ENCODE measurements at places on chromosomes 1 and 21.
A peak's percentile ranks its signal among the peaks of the same experiment; 100 is the strongest.

GRCh38 chr1:196461521-196461920 lies 146.7 kb downstream of the KCNT2 start:
- DNase-seq, result no peak

DNA sequence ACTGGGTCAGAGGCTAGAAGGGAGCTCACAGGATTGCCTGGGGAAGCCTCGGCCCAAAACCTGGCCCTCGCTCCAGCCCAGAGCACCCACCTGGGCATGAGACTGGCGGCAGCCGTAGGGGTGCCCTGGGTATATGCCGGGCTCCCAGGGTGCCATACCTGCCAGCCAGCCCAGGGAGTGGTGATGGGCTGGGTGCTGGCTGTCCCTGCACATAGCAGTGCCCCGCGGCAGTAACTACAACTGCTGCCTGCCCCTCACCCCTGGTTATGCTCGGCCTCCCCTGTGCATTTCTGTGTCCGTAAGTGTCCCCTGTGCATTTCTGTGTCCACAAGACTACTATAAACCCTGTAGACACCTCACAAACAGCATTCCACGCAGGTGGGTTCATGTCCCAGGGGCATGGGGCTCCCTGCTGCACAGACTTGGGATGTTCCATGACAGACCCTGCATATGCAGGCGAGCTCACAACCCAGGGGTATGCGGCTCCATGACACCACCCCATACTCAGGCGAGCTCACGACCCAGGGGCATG lies 5.8 kb upstream of the SPATC1L start:
- no peak for DNase-seq

- DNase-seq, result peak; percentile 35
Measured at GRCh38 chr1:112508278-112509004, at the start of gene WNT2B. Gene WNT2B (plus strand): TSS chr1:112508965. CDS start chr1:112509263, 298 bp downstream.

DNA sequence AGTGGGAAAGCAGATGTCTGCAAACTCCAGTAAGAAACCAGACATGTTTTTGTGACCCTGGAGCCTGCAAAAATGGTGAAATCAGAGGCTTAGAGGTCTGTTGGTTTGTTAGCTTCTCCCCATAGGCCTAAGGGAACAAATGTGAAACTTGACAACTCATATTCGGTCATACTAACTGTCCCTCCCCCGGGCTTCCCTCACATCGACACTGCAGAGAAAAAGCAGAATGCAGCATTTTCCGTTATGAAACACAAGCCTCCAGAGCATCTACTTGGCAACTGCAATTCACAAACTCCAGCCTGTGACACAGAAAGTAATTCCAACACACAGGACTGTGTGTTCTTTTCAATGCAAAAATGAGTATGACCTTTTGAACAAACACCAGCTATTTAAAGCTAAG lies 3.7 kb downstream of the KCNA2 start:
- no peak for DNase-seq

- DNase-seq, result no peak
Measured at GRCh38 chr1:84912726-84913554, 19.9 kb upstream of the LPAR3 start.

DNA sequence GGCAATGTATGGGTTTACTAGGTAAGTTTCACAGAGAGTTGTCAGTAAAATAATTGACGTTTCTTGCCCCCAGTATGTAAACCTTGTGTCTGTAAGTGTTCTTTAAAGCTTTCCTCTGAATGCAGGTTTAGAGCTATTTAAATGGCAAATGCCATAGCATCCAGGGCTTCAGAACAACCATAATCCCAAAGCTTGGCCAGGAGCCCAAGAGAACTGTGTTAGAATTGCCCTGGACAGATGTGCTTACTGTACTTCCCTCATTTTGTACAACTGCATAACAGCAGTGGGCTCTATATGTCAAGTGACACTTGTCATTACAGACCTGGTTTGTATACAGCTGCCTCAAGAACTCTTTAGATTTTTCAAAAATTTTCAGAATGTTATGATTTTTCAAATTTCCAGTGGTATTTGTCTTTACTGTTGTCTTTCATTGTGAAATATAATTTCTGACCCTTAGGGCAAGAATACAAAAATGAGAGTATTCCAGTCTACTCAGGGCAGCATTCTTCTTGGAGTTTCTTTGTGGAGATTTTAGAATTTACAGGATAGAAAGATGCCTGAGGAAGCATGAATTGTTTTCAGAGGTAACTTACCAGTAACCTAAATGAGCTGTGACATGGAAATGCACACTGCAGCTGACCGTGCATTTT lies 136.9 kb upstream of the L1TD1 start:
- no peak for DNase-seq

- no peak for DNase-seq
Measured at GRCh38 chr1:189619682-189620332, 857.9 kb downstream of the BRINP3 start.

GRCh38 chr1:224500796-224501195 lies 66.2 kb upstream of the WDR26 start:
- DNase-seq, result no peak

DNA sequence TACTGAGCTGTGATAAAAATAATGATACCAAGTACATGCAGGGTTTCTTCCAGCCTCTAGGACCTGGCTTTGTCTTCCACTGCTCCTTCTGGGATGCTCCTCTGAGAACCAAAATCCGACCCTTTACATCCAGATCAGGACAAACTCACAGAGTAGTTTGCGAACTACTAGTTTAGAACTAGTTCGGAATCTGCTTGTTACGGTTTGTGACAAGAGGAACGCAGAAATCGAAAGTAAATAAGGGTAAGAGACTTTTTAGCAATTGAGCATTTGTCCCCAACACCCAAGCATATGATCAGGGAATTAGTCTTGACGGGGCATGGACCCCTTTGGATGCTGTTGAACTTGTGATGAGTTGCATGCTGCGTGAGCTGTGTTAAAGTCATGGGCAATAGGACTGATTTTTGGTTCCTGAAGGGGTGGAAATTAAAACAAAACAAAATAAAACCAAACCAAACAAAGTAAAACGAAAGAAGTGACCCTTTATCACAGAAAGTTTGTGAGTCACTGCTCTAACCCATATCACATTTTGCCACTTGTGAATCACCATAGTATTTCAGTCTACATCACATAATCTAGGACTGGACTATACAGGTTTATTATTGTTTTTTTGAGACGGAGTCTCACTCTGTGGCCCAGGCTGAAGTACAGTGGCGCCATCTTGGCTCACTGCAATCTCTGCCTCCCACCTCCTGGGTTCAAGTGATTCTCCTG lies 35.7 kb upstream of the ERRFI1 start:
- DNase-seq, result no peak

DNA sequence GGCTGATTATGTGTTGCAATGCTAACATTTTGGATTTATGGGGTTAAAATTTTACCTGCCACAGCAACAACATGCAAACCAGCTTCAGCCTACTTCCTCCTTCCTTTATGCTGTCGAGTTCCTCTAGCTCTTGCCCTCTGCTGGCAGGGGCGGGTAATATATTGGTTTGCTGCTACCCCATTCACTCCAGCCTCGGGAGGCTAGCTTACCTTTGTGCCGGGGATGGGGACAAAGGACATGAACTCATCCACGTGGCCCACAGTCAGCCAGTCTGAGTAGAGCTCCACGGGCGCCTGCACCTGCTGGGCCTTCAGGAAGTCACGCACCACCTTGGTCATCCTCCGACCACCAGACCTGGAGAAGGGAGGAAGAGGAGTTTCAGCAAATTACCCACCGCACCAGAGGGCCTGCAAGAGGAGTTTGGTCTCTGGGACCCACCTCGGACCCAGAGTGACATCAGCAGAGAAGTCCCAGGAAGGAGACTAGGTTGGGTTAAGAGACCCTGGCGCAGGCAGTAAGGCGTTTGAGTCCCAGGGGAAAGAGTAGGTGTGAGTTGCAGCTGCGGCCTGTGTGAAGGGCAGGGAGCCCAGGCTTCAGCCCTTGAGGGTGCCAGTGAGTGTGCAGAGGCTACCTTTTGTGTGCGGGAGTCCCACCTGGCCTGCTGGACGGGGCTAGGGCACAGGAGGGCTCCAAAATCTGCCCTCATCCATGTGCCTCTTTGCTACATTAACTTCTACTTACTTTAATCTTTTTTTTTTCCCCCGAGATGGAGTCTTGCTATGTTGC lies 21.8 kb upstream of the SDHB start:
- no peak for DNase-seq

DNA sequence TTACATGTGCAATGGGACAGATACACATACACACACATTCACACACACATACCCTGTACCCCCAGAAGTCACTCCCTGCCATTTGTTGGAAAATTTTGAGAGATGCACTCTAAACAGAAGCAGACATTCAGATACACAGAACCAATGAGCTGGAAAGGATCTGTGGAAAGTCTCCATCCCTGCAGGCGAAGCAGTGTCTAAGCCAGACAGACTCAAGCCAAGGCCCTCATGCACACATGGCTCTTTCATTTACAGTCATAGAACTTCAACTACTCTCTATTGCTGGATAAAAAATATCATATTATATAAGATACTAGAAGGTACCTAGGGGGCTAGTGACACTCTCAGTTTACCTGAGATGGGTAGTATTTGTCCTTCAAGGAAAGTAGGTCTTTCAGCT lies 7.3 kb upstream of the SEC16B start:
- no peak for DNase-seq

DNA sequence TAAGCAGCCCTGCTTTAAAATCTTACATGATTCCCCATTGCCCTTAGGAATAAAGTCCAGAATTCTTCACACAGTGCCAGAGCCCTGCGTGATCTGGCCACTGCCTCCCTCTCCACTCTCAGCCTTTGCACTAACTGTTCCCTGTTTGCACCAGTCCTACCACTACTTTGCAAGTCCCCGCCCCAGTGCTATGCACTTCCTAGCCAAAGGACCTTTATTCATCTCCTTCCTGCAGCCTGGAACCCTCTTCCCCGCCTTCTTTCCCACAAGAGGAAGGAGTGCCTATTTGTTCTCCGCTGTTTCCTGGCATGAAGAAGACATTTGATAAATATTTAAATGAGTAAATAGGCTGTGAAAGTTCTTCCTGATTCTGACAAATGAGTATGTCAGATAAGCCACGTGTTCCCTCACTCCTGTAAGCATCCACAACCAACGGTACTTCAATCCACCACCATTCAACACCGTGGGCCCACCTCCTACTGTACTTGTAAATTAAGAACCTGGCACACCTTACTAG lies 23.9 kb downstream of the CAPN8 start:
- DNase-seq, result no peak

- no peak for DNase-seq
Measured at GRCh38 chr1:229281339-229281926, 10.5 kb downstream of the RAB4A start.

DNA sequence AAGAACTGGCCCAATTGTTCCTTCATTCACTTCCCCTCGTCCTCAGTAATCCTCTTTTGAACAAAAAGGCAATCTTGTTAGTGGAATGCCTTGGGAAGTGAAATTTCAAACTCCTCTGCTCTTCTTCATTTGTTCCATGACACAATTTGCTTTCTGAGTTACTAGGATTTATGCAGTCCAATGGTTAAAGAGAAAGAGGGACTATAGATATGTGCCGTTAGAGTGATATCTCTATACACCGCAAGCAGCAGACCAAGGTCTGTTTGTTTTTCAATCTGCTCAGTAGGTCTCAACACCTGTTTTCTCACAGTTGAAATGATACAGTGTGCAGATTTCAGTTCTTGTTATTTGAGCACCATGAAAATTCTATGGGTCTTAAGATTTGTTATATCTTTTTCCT lies 244.0 kb downstream of the DNM3 start:
- DNase-seq, result no peak

- no peak for DNase-seq
Measured at GRCh38 chr1:19359357-19359756, 47.2 kb downstream of the SLC66A1 start.

GRCh38 chr1:14369526-14370213 lies 228.8 kb upstream of the KAZN start:
- DNase-seq, result no peak

- no peak for DNase-seq
Measured at GRCh38 chr21:32800056-32800455, 28.5 kb upstream of the PAXBP1 start.

DNA sequence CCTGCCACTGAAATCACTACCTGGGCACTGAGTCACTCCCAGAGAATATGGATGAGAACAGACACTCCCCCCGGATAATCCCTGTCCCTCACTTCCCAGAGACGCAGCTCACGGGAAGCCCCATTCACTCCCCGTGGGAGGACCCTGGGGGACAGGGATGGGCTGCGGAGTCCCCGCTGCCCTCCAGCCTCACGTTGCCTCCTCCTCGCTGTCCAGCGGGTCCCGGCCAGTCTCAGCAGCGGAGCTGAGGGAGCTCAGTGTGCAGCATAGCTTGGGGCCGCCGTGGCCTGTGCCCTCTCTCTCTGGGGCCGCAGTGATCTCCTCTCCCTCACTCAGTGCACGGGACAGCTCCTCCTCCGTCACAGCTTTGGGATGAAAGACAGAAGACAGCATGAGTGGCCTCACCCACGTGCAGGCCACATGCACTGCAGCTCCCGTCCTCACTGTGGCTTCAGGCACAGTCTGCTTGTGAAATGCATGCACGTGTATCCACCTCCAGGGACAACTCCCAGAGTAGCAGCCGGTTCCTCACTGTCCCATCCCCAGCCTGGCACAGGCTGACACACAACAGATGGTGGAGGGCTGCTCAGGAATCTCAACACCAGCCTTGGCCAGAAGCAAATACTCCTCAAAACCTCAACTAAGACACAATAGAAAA lies 7.4 kb downstream of the CFAP410 start:
- no peak for DNase-seq

DNA sequence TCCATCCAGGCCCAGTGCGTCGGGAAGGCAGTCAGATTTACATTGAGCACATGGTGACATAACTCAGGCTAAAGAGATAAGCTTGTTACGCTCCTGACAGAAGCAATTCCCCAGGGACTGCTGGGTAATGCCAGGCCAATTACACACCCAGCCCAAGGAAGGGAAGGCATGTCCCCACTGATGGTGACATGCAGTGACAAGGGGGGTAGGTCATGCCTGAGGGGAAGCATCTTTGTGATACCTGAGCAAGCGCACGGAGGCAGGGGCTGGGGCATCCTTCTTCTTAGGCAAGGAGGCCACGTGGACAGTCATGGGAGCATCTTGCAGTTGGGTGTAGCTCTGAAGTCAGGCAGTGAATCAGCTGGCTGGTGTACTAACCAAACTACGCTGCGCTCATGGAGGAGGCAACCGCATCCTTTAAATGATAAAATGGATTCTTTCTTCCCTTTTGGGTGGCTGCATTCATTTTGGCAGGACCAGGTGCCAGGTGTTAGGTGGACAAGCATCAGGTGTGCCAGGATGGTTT lies 39.6 kb upstream of the GRIK3 start:
- DNase-seq, result no peak

DNA sequence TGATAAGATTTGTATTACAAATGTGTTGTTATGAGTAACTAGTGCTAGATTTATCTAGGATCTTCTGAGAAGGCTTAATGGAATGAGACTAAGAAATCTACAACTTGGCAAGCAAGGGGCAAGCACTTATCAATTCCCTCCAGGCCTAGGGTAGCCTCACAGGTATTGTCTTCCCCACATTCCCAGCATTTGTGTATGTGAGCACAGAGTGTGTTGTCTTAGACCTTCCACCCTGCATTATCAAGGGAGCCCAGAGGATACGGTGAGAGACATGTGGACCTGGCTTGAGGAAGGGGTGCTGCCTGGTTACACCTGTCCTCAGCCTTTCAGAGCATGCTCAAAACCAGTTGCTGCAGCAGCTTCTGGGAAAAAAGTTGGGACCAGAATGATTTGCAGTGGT lies 327.2 kb downstream of the MRPL39 start:
- DNase-seq, result no peak

- DNase-seq, result no peak
Measured at GRCh38 chr1:109386054-109386717, 11.5 kb downstream of the SORT1 start.

Measured in stimulated activated CD4-positive, alpha-beta T cell treated with anti-CD3 and anti-CD28 coated beads, Interleukin-12 subunit alpha, Interleukin-12 subunit beta, amount 100 ng/mL, for 24 hours (primary cell).